GM19239 (cell line): ENCODE measurements at places on chromosomes 6 and 20.

DNA sequence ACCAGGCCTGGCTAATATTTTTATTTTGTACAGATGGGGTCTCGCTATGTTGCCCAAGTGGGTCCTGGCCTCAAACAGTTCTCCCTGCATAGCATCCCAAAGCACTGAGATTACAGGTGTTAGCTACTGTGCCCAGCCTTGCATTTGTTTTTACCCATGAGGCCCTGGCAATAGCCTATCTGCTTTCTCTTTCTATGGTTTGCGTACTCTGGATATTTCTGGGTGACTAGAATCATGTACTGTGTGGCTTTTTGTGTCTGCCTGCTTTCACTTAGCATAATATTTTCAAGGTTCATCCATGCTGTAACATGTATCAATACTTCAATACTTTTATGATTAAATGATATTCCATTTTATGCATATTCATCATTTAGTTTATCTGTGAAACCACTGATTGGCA lies 451.7 kb downstream of the GRIK2 start:
- DNase-seq = no peak

- DNase-seq = no peak
Observed at GRCh38 chr6:111844921-111845320, 28.3 kb downstream of the FYN start.

GRCh38 chr6:125858427-125859320 lies 67.9 kb downstream of the NCOA7 start:
- DNase-seq = peak; percentile 4

DNA sequence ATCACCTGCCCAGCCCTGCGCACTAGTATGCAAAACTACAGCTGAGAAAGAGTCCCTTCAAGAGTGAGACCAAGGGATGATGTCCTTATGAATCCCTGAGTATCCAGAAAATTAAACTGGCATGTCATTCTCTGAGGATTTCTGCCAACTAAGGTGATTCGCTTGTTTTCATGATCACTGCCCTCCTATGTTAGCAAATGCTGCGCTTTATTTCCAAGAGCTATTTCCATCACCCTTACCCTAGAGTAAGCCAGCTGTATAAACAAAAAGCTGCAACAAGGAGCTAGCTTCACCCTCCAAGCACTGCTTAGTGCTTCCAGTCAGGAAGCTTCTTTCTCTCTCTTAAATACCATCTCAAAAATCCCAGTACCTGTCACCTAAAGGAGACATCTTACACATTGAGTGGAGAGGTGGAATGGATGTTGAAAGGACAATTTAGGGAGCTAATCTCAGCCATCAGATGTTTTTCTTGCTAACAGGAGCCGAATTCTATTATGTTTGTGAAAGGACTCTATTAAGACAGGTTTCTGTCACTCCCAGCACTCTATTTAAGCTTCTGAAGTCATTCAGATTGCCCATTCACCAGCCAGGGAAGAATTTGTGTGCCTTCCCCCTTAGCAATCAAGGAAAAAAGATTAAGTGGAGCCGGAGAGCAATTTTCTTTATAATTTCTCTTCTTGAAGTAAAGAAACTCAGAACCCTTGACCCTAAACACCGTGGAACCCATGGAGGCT lies 322.2 kb downstream of the NRN1 start:
- no peak for DNase-seq

- DNase-seq = no peak
Observed at GRCh38 chr6:158761746-158762145, 57.4 kb downstream of the EZR start.

- DNase-seq = peak; percentile 88
Observed at GRCh38 chr6:158536084-158536890, 23.6 kb upstream of the TMEM181 start.

DNA sequence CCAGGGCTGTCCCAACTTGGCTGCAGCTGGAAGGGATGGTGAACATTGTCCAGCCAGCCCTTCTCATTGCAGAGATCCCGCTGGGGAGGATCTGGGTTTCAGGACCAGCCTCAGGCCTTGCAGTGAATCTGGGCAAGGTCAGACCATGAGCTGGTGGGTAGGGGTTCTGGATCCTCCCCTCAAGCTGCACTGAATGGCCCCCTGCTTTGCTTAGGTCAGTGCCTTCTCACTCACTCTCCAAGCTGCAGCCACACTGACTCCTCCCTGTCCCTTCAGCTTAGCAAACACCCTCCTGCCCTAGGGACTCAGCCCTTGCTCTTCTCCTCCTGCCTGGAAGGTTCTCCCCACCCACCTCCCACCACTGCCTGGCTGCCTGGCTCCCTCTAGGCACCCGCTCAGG lies 95.3 kb upstream of the KCNG1 start:
- DNase-seq = no peak

DNA sequence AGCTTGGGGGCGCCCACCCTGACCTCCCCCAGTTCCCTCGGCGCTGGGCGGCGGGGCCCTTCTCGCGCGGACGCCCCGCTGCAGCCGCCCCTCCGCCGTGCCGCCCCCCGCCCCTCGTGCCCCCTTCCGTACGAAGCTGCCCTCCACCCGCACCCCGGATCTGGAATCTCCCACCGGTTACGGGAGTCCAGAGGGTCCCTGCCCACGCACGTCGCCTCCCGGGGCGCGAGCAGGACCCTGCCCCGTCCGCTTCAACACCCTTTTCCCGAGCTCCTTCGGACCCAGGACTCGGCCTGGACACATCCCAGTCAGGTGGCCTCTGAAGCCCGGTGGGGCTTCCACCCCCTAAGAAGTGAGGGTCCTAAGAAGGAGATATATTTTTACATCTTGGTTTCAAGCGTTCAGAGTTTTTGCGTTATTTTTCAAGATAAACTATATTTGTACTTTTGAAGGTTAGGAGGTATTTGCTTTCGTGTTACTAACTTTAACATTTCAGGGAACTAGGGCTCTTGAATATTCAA lies 506 bp downstream of the ARFGAP1 start:
- no peak for DNase-seq

- no peak for DNase-seq
Observed at GRCh38 chr6:116106146-116106545, 5.5 kb downstream of the NT5DC1 start.

DNA sequence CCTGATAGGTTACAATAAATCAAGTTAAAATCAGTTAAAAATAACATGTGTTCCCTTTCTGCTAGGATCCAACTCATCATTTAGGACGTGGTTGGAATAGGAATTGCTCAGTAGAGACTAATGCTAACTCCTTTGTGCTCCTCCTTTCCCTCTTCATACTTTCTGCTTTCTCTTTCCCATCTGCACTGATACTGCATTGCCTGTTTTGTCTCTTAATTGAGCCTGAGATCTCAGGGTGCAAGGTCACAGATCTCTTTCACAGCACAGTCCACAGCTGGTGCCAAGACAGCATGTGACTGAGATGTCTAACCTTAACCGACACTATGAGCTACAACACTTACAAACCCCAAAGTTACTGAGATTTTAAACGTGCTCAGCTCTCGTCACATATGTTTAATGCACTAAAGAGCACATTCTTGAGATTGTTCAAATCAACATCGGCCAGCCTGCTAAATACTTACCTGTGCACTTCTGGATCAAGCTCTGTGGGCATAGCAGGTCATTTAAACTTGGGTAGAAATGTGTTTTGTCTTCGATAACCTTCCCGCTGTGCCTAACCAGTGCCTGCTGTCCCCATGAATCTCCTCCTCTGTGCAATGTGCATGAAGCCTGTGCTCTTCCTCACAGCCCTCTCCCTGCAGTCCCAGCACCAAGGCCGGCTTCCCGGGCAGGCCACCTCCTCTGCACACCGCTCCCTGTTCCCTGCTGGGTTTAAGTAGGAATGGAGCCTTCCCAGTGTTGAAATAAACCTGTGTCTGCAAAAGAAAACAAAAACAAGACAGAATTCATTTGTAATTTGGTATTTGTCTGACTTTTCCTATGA lies 39.6 kb upstream of the AFDN start:
- no peak for DNase-seq

DNA sequence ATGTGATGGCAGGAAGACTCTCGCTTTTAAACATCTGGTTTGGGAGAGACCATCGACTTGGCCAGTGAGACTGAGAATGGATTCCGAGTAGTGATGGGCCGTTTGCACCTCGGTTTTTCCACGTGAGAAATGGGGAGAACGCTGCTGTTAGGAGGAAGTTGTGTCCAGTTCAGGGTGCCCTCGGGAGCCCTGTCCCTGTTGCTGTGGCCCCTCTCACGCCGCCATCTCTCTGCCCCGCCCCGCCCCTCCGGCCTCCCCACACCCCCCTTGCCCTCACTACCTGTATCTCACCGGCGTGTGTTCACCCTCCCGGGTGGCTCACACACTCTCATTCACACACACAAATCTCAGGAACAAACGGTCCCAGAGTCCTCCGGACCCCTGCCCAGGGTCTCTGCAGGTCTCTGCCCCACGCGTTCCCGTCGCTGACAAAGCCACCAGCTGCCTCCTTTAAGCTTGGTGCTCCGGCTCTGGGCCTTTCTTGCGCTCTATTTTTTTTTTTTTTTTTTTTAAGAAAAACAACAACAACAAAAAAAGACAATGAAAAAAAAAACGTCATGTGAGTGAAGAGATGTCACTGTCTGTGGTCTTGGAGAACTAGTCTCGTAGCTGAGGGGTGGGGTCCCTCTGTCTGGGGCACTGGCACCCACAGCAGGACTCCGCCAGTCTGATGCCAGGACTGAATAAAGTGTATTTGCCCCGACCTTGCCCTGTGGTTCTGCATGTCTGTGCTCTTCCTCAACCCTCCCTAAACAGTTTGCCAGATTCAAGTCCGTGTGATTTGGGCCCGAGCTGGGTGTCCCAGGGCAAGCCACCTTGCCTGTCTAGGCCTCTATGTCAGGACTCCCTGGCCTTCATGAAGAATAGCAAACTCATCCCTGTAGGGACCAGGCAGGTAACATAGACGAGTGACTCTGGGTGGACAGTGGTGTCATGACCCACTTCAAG lies 2.9 kb downstream of the SOX12 start:
- no peak for DNase-seq

DNA sequence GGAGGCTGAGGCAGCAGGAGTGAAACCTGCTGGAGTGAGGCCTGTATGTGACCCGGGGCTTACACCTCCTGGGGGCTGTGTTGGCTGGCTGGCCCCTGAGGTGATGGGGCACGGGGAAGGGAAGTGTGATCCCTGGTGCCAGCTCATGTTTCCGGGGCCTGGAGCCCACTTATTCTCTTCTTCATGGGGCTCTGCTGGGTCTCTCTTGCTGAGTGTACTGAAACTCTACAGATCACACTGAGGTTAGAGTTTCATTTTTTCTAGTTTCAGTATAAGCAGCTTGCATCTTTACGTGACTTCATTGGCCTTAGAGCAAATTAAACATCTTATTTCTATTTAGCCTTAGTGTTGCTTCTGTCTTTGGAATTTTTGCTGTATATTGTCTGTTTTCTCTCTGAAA lies 96.2 kb downstream of the ANKS1A start:
- DNase-seq = no peak

- DNase-seq = no peak
Observed at GRCh38 chr6:21628160-21628559, 34.6 kb downstream of the SOX4 start.

- DNase-seq = no peak
Observed at GRCh38 chr6:89264296-89264695, 47.1 kb upstream of the GABRR1 start.

GRCh38 chr6:117919775-117920729 lies 13.0 kb downstream of the SLC35F1 start:
- no peak for DNase-seq

GRCh38 chr20:32218156-32218900 lies 10.6 kb downstream of the POFUT1 start:
- DNase-seq = no peak

DNA sequence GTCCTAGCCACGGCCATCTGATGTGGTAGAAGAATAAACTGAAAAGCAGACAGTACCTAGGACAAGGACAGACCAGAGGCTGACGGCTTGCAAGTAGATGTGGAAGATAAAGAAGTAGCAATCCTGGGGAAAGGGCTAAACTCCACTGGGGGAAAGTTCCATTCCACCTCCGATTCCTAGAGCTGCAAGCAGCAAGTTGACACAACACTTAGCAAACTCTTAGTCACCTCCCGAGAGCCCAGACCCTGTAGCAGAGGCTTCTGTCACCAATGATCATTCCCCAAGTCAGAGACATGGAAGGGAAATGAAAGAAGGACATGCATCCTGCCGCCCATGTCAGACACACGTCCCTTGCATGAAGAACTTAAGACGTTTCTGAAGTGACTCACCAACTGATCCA lies 99.2 kb upstream of the RPS6KA2 start:
- no peak for DNase-seq
